Tibial nerve (tissue), 4 donors: ENCODE measurements at places on chromosomes 7 and 10. TPM values are rescaled to one million over a fixed set of nuclear protein-coding genes. Genes with fewer than 3 reads are reported as not detected.

DNA sequence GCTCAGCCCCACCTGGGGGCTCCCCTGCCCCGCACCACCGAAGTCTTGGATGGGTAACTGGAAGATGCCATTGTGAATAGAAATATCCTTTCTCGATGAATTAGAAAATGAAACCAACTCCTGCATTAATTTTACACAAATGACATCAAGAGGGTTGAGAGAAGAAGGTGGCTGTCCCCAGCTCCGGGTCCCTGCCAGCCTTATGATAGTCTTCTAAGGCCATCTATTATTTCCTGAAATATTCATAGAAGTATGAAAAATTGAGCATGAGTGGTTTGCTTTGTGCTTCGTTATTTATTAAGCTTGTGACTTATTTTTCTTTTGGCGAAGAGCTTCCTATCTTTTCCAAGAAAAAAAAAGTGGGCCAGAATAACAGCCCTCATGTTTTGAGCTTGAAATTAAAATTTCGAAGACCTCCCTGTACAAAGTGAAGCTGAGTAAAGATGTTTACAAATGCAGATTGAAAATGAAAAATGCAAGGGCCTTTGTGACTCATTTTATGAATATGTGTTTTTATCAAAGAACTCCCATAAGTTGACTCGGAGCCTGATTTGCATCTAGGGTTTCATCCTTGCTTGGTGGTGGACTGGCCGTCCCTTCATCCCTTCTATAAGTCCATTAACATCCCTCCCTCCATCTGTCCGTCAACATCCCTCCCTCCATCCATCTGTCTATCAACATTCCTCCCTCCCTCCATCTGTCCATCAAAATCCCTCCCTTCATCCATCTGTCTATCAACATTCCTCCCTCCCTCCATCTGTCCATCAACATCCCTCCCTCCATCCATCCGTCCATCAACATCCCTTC, 20.5 kb upstream of the CFAP46 start:
- H3K27ac ChIP-seq: no peak overlapping the region
- H3K27me3 ChIP-seq: peaks cover 20% of the 10 kb centered on the region
- no peak for DNase-seq
- H3K4me3 ChIP-seq: peak overlapping the region; percentile 38
- no peaks in the 10 kb centered on the region for H3K4me1 ChIP-seq

GRCh38 chr7:101555921-101556275, 73.2 kb downstream of the MYL10 start:
- no peaks in the 10 kb centered on the region for H3K4me1 ChIP-seq
- no peaks in the 10 kb centered on the region for H3K36me3 ChIP-seq
- DNase-seq: no peak
- no peaks in the 10 kb centered on the region for H3K27me3 ChIP-seq
- no peak overlapping the region for H3K4me3 ChIP-seq

Gene FAM221A
- 7.5 TPM for total RNA-seq

Gene COL17A1
- total RNA-seq: not detected

Gene GBX1
- total RNA-seq: not detected

- no peaks in the 10 kb centered on the region for H3K27me3 ChIP-seq
- H3K4me3 ChIP-seq: no peak overlapping the region
- H3K27ac ChIP-seq: no peak overlapping the region
- no peak for DNase-seq
These were observed 3.6 kb downstream of the PRKAR2B start for GRCh38 chr7:107047902-107048782.

DNA sequence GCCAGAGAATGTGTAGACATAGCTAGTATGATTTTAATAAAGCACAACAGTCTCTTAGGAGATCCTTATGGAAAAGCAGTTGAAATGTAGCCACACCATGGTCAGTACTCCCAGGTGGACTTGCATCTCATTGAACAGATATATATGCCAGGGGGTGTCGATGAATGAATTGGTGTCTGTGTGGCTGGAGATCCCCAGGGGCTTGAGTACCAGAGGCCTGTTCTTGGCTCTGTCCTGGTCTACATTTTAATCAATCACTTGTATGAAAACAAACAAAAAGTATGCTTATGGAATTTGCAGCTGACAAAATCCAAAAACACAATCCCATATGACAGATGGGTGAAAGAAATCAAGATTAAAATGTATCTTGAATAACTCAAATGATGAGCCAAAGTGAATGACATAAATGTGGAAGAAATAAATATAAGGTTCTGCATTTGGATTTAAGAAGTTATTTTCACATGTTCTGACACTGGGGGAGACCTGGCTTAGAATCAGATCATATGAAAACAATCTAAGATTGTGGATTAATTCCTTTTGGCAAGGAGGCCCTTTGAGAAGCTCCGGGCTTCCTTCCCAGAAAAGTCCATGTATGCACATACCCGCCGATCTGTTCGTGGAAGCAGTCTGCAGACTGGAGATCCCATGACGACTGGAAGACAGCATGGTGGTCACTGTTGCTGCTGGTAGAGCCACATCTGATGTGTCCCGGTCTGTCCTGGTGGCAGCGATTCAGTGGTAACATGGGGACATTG, 15.6 kb downstream of the CLEC2L start:
- no peaks in the 10 kb centered on the region for H3K36me3 ChIP-seq
- H3K4me3 ChIP-seq: no peak overlapping the region
- no peaks in the 10 kb centered on the region for H3K27me3 ChIP-seq
- H3K27ac ChIP-seq: no peak overlapping the region

DNA sequence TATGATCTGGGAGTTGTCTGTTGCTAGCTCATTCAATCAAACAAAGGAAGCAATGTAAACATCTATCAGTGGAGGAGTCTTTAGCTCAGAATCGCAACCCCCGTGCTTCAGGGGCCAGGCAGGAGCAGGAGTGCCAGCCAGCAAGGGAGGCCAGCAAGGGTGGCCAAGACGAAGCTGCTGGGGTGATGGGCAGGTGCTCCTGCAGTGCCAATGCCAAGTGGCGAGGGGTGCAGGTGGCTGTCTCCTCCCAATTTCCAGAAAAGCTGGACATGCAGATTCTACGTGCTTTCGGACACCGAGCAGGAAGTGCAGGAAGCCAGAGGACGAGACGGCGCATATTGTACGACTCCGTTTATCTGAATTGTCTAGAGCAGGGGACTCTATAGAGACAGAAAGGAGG, 48.1 kb upstream of the EBF3 start:
- no peak for DNase-seq
- no peaks in the 10 kb centered on the region for H3K27me3 ChIP-seq
- no peaks in the 10 kb centered on the region for H3K4me1 ChIP-seq
- no peaks in the 10 kb centered on the region for H3K36me3 ChIP-seq
- H3K27ac ChIP-seq: no peak overlapping the region

Gene ATG9B
- total RNA-seq: not detected

Gene PAPOLB
- total RNA-seq: 2.2 TPM

GRCh38 chr10:127459918-127460317, 89.2 kb upstream of the NPS start:
- no peaks in the 10 kb centered on the region for H3K27me3 ChIP-seq
- no peak overlapping the region for H3K4me3 ChIP-seq

Gene FZD8
- total RNA-seq: 10.0 TPM

Gene HTR7
- 0.20 TPM for total RNA-seq

GRCh38 chr7:117592011-117592635, 112.3 kb downstream of the CFTR start:
- H3K4me1 ChIP-seq: no peaks in the 10 kb centered on the region
- H3K4me3 ChIP-seq: no peak overlapping the region
- H3K27ac ChIP-seq: no peak overlapping the region
- DNase-seq: no peak

- no peak within 1 kb of the TSS for H3K27ac ChIP-seq
- no peak for DNase-seq
- no peaks in the 10 kb centered on the region for H3K36me3 ChIP-seq
- H3K27me3 ChIP-seq: no peaks in the 10 kb centered on the region
- H3K4me3 ChIP-seq: no peak within 1 kb of the TSS
These were observed at the start of gene POU6F2 for GRCh38 chr7:38977685-38978084. TSS of gene POU6F2 (plus strand) at chr7:38977909. CDS start at chr7:38977954, 45 bp downstream.

- peak overlapping the region; percentile 22 for H3K27ac ChIP-seq
- H3K36me3 ChIP-seq: peaks cover 72% of the 10 kb centered on the region
- DNase-seq: peak; percentile 37
- no peaks in the 10 kb centered on the region for H3K4me1 ChIP-seq
These were observed 55.8 kb upstream of the MRLN start for GRCh38 chr10:59808896-59809643.

GRCh38 chr7:25854059-25854458, 297.9 kb upstream of the NFE2L3 start:
- H3K27ac ChIP-seq: peak overlapping the region; percentile 63
- H3K4me3 ChIP-seq: no peak overlapping the region

DNA sequence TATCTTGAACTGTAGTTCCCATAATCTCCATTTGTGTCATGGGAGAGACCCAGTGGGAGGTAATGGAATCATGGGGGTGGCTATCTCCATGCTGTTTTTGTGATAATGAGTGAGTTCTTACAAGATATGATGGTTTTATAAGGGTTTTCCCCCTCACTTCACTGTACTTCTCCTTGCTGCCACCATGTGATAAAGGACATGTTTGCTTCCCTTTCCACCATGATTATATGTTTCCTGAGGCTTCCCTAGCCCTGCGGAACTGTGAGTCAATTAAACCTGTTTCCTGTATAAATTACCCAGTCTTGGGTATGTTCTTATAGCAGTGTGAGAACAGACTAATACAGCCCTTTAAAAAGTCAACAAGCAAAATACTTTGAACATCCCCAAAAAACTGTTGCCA, 427.7 kb downstream of the HTR7 start:
- H3K27ac ChIP-seq: no peak overlapping the region
- no peaks in the 10 kb centered on the region for H3K27me3 ChIP-seq
- DNase-seq: no peak
- no peaks in the 10 kb centered on the region for H3K4me1 ChIP-seq
- no peak overlapping the region for H3K4me3 ChIP-seq

- H3K27ac ChIP-seq: no peak overlapping the region
- no peaks in the 10 kb centered on the region for H3K27me3 ChIP-seq
- DNase-seq: no peak
- H3K4me1 ChIP-seq: no peaks in the 10 kb centered on the region
These were observed 42.6 kb downstream of the ALOX5 start for GRCh38 chr10:45416603-45417002.

Gene PON3
- total RNA-seq: 3.1 TPM

GRCh38 chr10:120012566-120012965, 120.0 kb downstream of the SEC23IP start:
- DNase-seq: no peak
- no peak overlapping the region for H3K4me3 ChIP-seq
- H3K27ac ChIP-seq: no peak overlapping the region

Gene WDR86
- total RNA-seq: 82.9 TPM

DNA sequence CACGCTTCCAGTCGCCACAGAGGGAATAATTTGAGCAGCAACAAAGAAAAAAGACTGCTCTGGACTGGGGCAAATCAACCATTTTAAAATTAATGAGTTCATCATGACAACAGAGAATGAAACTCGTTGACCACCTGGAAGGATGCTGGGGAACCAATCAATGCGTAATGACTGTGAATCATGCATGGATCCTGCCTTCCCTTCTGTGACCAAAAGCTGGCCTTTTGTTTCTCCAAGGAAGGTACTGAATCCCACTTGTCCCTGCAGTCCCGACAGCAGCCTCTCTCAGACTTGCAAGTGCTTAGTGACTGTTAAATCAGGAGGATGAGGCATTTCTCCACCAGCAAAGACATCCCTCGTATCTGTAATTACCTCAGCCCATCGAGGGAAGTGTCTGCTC, 68.0 kb upstream of the TNS3 start:
- peaks cover 12% of the 10 kb centered on the region for H3K4me1 ChIP-seq
- no peak overlapping the region for H3K27ac ChIP-seq
- no peak overlapping the region for H3K4me3 ChIP-seq
- DNase-seq: no peak
